ENCODE measurements at places on chromosomes 5 and 9.

- no peak for DNase-seq
These were observed 68.5 kb downstream of the ANGPTL2 start for GRCh38 chr9:127053960-127054359.

DNA sequence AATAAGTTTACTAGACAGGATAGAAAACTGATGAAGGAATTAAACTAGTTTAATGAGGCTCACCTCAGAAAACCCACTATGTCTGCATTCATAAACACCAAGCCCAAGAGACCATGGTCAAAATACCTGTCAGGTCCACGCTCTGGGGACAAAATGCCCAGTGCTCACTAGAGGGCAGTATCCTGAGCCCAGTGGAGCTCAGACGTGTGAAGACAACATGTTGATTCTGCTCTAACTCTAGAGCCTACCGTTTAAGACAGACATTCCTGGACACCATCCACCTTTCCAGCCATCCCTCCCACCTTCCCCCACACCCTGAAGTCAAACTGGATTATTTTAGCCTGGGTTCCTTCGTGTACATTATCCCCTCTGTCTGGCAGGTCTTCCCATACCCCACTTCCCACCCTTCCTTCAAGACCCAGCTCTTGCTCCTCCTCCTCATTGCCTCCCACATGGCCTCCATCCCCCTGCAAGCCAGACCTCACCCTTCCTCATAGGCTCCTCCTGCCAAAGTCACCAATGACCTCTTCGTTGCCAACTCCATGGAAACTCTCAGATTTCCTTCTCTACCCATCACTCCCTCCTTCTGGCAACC, 142.3 kb upstream of the FSTL4 start:
- peak; percentile 53 for DNase-seq

GRCh38 chr5:151619812-151620460, 28.8 kb upstream of the FAT2 start:
- no peak for DNase-seq

DNA sequence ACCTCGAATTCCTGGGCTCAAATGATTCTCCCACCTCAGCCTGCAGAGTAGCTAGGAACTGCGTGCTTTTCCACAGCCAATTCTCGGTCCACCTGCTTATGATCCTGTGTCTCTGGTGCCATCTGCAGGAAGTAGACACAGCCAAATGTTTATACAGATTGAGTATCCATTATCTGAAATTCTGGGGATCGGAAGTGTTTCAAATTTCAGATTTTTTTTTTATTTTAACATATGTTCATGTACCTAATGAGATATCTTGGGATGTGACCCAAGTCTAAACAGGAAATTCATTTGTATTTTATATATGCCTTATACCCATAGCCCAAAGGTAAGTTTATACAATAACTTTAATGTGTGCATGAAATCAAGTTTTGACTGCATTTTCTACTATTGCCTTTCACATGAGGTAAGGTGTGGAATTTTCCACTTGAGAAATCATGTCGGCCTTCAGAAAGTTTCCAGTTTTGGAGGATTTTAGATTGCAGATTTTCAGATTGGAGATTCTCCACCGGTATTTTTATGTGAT, 89.5 kb downstream of the ESM1 start:
- peak; percentile 62 for DNase-seq

GRCh38 chr5:109938453-109938852, 248.7 kb downstream of the MAN2A1 start:
- no peak for DNase-seq

- no peak for DNase-seq
These were observed 1333.7 kb upstream of the WWC1 start for GRCh38 chr5:166957782-166958181.

GRCh38 chr5:122902263-122902662, 56.9 kb downstream of the SNX24 start:
- DNase-seq = no peak

- no peak for DNase-seq
These were observed 176.7 kb upstream of the PPP2R2B start for GRCh38 chr5:147055089-147055826.

- DNase-seq = peak; percentile 15
These were observed 39.6 kb downstream of the PDE6A start for GRCh38 chr5:149904977-149905376.

DNA sequence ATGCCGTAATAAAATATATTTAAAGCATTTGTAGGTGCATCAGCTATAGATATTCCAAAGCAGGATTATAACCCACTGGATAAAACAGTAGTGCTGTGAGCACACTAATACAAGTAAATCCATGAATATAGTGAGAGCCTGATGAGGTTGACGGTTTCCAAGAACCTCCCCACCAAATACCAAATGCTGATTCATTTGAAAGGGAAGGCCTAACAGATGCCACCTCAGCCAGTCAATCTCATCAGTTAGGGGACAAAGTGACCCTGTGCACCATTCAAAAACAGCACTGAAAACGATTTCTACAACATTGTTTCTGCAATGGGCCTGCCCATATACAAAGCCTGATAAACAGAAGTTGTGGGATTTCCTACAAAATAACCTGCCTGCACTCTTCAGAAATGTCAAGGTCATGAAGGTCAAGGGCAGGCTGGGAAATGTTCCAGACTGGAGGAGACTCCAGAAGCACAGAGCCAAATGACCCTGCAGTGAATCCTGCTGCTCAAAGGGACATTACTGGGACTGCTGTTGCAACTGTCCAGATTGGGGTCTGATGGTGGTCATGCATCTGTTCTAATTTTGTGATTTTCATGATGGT, 69.6 kb downstream of the ROR2 start:
- DNase-seq = no peak

DNA sequence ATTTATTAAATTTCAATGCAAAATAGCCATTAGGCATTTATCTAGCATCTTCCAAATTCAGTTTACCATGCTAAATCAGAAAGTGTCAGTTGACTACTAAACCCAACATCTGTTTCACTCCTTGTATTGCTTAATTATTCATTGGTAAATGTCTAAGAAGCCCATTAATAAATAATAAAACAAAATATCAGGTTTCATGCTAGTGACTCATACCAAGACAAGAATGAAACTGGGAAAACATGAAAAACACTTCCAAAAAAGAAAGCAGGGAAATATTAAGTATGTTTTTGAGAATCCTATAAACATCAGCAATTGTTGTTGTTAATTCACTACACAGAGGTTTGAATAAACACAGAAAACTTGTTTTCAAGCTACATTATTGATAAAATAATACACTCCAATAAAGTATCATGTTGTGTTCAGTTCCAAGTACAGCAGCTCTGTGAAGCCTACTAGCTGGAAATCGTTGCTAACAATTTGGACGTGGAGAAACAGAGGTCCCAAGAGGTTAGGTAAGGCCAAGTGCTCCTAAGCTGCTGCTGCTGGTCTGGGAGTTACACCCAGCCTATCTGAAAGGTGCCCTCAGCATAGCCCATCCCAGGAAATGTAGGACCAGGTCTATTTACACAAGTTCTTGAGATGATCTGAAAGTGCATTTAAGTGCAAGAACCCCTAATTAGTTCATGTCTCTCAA, 78.8 kb downstream of the GNAQ start:
- DNase-seq = no peak

DNA sequence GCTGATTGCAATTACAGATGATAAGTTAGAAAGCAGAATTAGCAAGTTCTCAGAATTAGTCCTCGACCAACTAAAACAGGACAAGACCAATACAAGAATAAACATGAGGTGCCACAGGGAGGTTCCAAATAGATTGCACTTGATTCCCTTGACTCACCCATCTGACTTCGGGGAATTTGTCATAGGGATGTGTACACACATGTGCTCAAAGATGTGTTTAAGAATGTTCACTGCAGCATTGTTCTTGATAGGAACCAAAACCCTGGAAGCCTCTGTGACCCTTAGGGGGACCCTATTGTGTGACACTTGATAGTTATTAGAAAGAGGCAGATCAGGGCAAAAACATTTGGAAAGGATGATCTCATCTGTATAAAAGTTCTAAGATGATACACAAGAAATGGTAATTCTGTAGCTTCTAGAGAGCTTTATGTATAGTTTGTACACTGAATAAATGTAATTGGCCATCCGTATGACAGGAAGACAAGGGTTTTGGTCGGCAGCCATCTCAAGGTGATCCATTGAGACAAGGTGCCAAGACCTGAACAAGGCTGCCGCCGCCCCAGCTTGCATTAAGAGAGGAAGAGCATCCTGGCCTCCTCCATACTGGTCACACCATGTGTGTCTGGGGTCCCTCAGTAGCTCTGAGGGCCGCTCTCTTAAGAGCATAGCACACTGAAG, 48.2 kb upstream of the GARNL3 start:
- no peak for DNase-seq
